ENCODE measurements at places on chromosomes 11 and 22. TPM values are rescaled to one million over a fixed set of nuclear protein-coding genes. Genes with fewer than 3 reads are reported as not detected.

- no peak overlapping the region for H3K27ac ChIP-seq
- no peaks in the 10 kb centered on the region for H3K27me3 ChIP-seq
Measured at GRCh38 chr22:17794726-17795542, 20.7 kb upstream of the BID start.

GRCh38 chr11:2436013-2436520 lies 8.2 kb downstream of the TRPM5 start:
- no peaks in the 10 kb centered on the region for H3K4me1 ChIP-seq
- DNase-seq, result no peak
- H3K27ac ChIP-seq, result no peak overlapping the region
- no peak overlapping the region for H3K4me3 ChIP-seq

The PRRG4 gene
- 0.50 TPM for polyA plus RNA-seq

The ARHGAP8 gene
- 35.6 TPM for polyA plus RNA-seq

The SPDYC gene
- polyA plus RNA-seq, result 0.15 TPM

All from H1 (cell line).